ENCODE measurements at places on chromosomes 2 and 18.

DNA sequence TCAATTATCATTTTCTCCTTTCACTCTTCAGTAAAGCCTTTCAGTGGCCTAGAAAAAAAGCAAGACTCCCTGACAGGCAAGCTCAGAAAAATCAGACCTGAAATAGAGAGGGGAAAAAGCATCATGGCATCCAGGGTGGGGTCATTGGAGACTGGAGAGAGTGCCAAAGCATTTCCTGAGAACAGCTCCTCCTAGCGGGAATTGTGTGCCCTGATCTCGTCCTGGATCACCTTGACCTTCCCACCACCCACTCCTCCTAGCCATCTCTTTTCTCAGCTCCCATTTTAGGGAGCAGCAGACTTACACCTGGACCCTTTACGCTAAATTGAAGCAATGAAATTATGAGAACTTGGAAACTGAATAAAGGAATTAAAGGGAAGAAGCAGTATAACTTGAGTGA is 176.6 kb downstream of the VWC2L start:
- DNase-seq, result no peak

DNA sequence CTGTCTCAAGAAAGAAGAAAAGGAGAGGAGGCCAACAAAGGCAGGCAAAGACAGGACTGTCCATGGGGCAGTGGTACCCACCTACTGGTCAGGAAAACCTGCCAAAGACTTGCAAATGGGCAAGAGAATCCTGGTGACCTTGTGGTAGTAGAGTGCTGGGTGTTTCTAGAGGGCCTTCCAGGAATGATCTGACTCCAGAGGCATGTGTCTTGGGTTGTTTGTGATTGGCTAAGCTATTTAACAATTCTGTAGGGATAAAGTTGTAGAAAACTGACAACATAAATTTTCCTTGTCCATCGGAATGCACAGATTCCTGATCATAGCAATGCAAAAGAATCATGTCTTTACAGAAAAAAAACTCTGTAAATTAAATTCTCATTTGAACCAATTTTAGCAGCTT is 68.5 kb upstream of the ZNF532 start:
- DNase-seq, result no peak

DNA sequence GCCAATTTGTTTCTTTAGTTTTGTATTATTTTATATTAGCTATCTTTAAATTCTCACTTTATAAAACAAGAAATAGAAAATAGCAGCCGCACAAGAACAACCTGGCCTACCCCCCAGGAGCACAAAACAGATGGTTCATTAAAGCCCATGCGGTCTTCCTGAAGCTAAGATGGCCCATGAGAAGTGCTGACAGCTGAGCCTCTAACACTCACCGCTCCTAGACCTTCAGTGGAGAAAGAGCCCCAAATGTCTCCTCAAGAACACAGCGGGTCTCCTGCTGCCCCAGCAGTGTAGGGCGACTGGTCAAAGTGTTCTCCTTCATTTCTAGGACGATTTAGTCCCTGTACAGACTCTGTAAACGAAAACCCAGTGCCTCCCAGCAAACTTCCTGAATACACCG is 45.1 kb downstream of the LPIN2 start:
- no peak for DNase-seq

GRCh38 chr18:50796495-50796894 is 23.3 kb downstream of the MRO start:
- no peak for DNase-seq

GRCh38 chr2:151157000-151157735 is 104.5 kb downstream of the RBM43 start:
- no peak for DNase-seq

GRCh38 chr2:16284941-16285625 is 344.7 kb downstream of the MYCN start:
- DNase-seq, result no peak

DNA sequence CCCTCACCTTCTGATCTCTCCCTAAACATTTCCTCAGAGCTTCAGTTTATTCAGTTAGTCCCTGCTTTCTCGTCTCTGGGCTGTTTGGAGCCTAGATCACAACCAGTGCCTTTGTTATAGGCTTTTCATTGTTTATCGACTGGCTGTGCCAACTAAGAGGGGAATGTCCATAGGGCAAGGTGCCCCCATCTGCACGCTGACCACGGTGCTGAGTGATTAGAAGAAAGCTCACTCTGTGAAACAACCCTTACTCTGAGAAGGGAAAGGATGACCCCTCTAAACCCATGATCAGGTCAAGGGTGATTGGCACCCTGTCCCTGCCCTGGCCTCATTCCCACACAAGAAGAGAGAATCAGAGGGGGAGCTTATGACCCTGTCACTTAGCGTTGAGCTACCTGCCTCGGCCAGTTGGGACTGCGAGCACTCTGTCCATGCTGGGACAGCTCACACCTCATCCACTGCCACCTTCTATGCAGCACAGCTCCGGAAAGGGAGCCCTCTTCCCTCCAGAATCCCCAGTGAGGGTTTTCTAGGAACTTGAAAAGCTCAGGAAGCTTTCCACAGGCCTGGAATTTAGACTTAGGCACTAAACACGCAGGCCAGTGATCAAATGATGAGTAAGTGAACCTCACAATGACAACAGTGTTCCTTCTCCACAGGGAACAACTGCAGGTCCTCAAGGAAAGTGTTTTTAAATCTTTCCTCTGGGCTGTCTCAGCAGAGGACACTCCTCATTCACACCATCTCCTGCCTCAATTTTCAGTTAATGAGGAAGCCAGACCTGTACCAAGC is 2.3 kb upstream of the ACTG2 start:
- no peak for DNase-seq

GRCh38 chr2:173553593-173553992 is 198.9 kb downstream of the CDCA7 start:
- DNase-seq, result no peak

GRCh38 chr18:22320771-22321170 is 96.9 kb downstream of the CTAGE1 start:
- DNase-seq, result no peak

- no peak for DNase-seq
Measured at GRCh38 chr2:237500681-237501424, 13.8 kb downstream of the MLPH start.

- no peak for DNase-seq
Measured at GRCh38 chr2:172464400-172465129, 37.2 kb downstream of the ITGA6 start.

DNA sequence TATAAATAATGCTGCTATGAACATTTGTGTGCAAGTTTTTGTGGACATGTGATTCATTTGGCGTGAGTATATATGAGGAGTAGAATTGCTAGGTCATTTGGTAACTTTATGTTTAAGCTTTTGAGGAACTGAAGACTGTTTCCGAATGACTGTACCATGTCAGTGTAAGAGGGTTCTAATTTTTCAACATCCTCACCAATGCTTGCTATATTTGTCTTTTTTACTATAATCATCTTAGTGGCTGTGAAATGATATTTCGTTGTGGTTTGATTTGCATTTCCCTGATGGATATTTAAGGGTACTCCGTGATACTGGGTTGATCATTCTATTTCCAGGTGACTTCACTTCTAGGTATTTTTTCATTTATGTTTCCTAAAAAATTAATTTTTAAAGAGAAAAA is 241.1 kb downstream of the BCL2 start:
- no peak for DNase-seq

DNA sequence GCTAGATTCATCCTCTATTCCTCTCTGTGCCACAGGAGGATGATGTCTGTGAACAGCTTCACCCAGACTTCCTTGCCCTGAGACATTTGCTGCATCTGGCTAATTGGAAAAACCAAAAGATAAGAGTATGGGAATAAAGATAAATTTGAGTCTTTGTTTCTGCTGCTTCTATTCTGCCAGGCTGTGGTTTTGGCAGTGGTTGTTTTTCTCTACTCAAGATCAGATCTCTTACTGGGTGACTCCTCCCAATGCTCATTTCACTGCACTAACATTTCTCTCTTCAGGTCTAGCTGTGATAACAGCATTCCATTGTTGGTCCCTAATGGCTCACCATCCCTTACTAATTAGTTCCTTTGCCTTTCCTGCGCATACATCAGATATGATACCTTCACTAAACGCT is 89.5 kb downstream of the CALCRL start:
- no peak for DNase-seq

GRCh38 chr2:154814856-154815255 is 116.4 kb downstream of the KCNJ3 start:
- DNase-seq, result no peak

- DNase-seq, result no peak
Measured at GRCh38 chr2:37920570-37920969, 4.5 kb upstream of the RMDN2 start.

DNA sequence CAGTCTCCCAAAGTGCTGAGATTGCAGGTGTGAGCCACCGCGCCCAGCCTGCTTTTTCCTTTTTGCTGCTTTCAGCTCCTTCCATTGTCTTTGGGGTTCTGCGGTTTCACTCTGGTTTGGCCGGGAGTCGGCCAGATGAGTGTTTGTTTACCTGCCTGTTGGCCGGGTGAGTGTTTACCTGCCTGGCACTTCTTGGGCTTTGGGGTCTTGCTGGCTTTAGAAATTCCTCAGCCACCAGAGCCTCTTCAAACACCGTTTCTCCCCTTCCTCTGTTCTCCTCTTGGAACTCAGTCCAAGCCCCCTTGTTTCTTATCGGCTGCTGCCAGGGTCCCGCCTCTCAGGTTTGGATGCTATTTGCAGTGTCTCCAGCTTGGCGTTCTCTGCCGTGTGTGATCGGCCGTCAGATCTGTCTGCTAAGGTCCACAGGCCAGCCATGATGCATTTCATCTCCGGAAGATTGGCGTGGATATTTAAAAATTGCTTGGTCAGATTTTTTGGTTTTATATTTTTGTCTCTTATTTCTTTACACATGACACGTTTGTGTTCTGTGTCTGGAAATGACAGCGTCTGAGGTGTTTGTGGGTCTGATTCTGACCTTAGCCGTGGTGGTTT is 14.2 kb upstream of the GAL3ST2 start:
- DNase-seq, result peak; percentile 27

DNA sequence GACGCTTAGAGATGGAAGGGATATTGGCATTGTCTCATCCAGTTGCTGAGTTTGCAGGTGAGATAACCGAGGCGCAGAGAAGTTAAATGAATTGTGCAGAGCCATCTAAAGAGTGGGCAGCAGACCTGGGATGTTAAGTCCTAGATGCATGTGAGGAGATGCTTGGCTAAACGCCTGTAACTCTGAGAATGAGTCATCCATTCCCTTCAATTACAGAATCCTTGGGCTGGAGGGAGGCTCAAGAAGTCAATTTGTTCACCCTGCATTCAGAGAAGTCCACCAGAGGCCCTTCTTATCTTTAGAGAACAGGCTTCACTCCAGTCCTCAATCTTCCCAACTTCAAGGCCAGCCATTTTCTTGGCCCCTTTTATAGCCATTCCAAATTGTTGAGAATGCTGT is 1.6 kb downstream of the EHD3 start:
- DNase-seq, result no peak

DNA sequence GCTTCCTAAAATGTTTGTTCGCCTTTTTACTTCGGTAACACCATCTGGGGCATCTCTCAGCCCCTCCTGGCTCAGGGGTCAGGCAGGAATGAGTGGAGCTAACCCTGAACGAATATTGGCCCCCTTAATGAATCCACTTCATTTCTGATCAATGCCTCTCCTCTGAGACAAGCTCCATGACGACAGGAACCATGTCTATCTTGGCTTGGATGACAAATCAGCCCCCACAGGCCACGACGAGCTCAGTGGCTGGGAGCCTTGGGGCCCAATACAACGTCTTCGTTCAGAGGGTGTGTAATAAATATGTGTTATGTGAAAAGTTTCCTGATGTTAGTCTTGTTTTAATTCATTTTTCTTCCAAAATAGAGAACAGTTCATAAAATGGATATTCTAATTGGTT is 133.0 kb downstream of the COL6A3 start:
- DNase-seq, result no peak

GRCh38 chr2:221204699-221205098 is 367.4 kb downstream of the EPHA4 start:
- no peak for DNase-seq

- no peak for DNase-seq
Measured at GRCh38 chr2:2899826-2900225, 477.8 kb downstream of the EIPR1 start.

DNA sequence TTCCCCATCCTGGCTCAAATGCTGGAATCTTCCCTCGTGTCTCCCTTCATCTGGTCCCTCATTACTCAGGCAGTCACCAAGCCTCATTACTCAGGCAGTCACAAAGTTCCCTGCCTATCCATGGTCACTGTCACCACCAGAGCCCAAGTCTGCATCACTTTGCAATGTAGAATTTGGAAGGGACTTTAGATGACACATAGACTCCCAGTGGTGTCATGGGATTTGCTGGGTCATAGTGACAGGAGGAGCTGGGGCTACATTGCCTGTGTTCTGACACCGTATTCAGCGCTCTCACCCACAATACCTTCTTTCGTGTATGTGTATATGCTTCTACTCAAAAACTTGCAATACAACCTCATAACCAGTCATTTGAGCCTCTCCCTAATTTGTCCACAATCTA is 2.1 kb upstream of the EMILIN1 start:
- no peak for DNase-seq
